Suppressor macrophage (primary cell): ENCODE measurements at places on chromosomes 4 and X.

DNA sequence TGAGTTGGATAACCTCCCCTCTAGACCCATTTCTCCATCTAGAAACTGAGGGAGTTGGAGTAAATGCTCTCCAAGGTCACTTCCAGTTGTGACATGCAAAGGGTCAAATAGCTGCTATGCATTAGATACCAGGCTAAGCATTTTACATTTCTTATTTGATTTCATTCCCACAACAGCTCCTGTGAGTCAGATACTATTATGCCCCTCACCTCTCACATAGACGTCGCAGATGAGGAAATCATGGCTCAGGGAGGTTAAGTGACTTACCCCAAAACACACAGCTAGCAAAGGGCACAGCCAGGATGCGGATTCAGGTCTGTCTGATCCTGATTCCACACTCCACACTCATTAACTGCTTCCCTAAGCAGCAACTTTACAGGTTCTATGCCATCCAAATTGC is 57.7 kb downstream of the PRPS1 start:
- no peak for DNase-seq

DNA sequence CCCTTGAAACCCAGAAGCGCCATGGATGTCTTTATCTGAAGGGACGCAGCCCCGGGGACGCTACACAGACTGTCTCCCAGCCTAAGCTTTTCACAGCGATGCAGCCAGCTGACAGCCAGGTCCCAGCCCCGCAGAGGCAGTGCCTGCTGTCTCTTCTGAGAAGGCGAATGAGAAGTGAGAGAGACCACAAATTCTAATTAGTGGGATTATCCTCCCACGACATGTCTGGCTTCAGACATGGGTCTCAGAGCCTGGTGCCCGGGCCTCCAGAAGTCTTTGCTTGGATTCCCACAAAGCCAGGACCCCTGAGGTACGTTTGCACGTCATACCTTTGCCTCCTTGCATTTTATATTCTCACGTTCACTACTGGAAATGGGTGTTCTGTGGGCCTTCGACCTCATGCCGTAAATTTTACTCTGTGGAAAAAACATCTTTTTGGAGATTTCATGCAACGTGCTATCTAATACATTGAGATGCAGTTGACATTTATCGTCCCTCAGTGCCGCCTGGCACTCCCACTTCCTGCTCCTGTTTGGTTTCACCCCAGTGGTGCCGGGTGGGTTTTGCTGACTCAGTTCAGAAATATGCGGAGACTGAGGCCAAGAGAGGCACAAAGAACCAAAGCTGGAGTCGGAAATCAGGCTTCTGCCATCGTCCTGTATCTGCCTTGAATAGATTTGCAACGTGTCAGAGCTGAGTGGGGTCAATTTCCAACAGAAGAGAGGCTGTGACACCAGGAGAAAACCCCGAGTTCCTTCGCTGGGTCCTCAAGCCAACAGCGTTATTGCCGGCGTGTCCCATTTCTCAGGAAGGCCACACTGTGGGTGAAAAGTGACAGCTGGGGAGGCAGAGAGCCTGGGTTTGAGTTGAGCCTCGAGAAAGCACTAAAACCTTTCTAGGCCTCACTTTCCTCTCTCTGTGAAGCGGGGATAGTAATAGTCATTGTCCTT is 114.4 kb downstream of the STK32B start:
- DNase-seq: no peak

GRCh38 chrX:96704629-96705028 is 20.0 kb downstream of the DIAPH2 start:
- DNase-seq: no peak

DNA sequence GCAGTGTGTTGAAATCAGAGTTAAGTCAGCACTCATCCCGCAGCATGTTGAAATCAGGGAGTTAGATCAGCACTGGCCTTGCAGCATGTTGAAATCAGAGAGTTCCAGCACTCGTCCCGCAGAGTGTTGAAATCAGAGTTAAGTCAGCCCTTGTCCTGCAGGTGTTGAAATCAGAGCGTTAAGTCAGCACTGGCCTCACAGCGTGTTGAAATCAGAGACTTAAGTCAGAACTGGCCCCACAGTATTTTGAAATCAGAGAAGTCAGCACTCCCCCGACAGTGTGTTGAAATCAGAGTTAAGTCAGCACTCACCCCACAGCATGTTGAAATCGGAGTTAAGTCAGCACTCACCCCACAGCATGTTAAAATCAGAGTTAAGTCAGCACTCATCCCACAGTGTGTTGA is 10.9 kb upstream of the UVSSA start:
- DNase-seq: peak; percentile 76

- no peak for DNase-seq
These were observed 49.7 kb upstream of the SLC16A2 start for GRCh38 chrX:74371425-74372222.

DNA sequence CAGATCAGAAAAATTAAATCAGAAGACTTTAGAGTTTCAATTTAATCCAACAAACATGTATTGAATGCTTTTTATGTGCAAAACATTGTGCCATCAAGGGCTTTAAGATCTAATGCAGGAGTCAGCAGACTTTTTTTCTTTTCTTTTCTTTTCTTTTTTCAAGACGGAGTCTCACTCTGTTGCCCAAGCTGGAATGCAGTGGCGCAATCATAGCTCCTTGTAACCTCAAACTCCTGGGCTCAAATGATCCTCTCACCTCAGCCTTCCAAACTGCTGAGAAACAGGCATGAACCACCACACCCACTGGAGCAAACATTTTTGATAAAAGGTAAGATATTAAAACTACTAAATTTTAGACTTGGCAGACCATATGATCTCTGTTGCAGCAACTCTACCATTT is 24.6 kb upstream of the LRBA start:
- no peak for DNase-seq

GRCh38 chr4:74235135-74235534 is 73.1 kb upstream of the EPGN start:
- DNase-seq: no peak

DNA sequence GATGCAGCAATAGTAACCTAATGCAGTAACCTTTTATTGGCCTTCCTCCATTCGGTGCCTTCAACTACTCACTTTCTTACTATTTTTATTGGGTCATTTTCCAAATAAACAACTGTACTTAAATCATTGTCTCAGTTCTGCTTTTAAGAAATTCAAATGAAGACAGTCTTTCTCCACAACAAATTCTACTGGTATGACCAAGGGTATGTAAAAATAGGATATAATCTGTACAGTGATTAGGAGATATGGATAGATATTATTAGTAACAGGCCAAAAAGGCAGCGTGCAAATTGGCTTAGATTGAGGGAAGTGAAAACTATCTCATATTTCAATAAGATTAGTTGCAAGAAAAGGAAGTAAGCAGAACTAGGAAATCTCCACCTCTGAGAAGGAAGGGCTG is 177.4 kb upstream of the PPP1R2C start:
- DNase-seq: peak; percentile 24

DNA sequence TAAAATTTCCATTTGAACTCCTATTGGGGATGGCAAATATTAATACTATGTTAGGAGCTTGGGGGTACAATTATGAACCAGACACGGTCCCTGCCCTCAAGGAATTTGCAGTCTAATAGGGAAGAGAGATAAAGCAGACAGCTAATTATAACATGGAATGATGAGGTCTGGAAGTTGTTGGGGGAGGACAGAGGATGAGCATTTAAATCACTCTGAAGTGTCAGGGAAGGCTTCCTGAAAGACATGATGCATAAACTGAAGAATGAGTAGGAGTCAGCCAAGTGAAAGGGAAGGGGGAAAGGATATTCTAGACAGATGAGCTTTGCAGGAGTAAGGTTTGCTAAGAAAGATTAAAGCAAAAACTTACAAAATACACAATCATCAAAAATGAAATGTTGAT is 15.9 kb downstream of the PLAC1 start:
- no peak for DNase-seq

DNA sequence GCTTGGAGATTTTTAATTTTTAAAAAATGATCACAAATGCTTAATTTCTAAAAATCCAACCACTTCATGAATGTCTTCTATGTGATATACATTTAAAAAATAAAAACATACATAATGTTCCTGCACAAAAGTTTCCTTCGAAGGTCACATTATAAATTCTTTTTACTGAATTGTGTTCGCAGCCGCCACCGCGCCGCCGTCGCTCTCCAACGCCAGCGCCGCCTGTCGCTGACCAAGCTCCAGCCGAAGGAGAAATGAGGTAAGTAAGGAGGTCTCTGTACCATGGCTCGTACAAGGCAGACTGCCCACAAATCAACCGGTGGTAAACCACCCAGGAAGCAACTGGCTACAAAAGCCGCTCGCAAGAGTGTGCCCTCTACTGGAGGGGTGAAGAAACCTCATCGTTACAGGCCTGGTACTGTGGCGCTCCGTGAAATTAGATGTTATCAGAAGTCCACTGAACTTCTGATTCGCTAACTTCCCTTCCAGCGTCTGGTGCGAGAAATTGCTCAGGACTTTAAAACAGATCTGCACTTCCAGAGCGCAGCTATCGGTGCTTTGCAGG is 48.8 kb upstream of the NEUROG2 start:
- DNase-seq: no peak

- DNase-seq: no peak
These were observed 30.7 kb upstream of the KIAA0232 start for GRCh38 chr4:6751611-6752485.

- DNase-seq: no peak
These were observed 443.0 kb downstream of the GPM6A start for GRCh38 chr4:175369087-175369486.

DNA sequence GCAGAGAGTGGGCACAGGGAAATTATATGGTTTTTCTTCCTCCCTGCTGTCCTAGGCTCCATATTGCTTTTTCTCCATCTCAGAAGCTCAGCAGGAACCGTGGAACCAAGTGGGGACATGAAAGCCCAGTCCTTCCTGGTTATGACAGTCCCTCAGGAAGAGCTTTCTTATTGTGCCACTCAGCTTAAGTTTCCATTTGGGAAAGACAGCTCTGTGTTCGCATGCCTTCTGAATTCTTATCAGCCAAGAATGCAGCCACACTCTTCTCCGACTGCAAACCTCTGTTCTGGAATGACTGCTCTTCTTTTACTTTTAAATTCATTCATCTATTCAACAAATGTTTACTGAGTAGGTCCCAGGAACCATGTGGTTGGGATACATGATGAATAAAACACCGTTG is 58.0 kb upstream of the PPARGC1A start:
- DNase-seq: no peak

GRCh38 chr4:139521754-139522401 is 34.1 kb downstream of the SETD7 start:
- peak; percentile 26 for DNase-seq

DNA sequence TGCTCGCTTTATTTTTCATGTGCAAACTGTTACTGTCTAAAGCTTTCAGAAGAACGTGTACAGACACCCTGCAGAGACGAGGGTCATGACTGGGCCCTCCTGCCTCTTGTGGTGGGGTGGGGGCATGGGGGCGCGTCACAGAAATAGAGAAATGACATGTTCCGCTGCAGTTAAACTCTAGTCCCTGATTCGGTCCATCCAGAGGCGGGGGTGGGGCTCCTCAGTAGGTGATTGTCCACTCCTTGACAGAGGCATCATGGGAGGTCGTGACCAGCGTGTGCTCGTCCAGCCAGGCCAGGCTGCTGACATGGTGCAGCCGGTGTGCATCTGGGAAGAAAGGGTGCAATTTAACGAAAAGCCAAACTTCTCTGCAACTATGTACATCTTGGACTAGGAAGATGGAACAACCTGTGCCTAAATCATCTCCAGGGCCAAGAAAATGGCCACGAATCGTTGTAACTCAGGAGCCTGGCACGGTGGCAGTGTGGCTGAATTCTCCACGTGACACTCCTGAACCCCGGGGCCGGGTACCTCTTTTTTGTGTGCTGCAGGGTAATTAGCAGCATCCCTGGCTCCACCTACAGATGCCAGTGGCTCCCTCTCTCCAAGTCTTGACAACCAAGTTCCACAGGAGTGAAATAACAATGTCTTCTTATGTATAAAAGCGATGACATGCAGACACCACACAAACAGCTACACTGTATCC is 41.3 kb downstream of the WDR1 start:
- DNase-seq: no peak

- DNase-seq: peak; percentile 5
These were observed 1.4 kb downstream of the DCHS2 start for GRCh38 chr4:154490234-154490582.

GRCh38 chr4:86152454-86152853 is 207.4 kb downstream of the MAPK10 start:
- no peak for DNase-seq
